ENCODE measurements at places on chromosomes 12 and 14.

DNA sequence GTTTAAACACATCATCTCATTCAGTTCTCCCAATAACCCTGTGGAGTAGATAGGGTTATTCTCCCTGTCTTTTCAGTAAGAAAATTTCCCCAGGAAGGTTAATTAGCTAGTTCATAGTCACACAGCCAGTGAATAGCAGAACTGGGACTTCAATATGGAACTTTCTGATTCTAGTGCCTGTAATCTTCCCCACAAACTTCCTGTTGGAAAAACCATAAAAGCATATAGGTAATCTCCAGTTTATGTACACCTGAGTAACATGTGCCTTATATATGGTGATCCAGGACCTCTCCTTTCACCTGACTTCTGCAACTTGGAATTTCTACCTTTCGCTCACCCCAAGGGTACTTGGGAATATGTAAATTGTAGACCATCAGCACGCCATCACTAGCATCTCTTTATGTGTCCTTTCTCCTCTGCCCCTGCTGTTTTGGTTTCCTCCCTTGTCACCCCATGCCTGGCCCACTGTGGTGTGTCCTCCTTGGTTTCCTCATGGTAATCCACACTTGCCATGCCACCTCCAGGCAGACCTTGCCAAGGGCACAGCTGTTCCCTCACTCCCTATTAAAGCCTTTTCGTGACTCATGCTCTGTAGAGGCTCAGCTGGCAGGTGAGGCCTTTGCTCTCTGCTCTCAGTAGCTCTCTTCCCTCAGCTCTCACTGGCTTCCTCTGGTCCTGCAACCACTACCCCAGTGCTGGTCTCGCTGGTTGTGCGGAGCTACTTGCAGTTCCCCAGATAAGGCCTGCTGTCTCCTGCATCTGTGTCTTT is 16.7 kb downstream of the TBC1D30 start:
- no peak for DNase-seq

DNA sequence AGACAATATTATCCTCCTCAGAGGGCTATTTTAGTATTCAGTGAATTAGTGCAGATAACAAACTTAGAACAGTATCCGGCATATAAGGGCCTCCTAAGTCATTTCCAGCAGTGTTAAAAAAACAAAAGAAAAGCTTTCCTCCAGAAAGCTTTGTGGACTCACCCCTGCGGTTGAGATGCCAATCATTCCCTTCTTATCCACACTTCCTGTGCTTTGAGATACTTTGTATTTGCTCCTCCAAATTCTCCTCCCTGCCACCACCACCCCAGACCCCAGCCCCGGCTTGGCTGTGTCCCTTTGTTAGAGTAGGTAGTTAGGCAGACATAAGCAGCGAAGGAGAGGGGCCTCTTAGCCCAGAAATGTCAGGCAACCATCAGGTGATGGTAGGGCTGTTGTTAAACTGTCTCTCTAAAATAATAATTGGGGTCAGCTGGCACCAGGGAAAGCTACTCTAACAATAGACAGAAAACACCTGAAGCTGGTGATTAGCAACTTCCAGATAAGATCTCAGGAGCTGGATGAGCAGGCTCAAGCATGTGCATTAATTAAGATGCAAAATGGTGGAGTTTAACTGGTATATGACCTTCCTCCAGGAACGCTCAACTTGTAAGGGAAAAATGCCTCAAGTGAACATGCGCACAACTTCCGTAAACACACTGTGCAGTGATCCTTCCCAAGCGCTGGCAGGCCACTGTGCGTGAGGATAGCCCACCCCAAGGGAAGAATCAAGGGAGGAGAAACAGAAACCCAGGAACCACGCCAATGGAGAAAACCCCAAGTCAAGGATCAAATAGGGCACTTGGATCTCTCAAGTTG is 152.1 kb upstream of the EEA1 start:
- DNase-seq, result no peak

DNA sequence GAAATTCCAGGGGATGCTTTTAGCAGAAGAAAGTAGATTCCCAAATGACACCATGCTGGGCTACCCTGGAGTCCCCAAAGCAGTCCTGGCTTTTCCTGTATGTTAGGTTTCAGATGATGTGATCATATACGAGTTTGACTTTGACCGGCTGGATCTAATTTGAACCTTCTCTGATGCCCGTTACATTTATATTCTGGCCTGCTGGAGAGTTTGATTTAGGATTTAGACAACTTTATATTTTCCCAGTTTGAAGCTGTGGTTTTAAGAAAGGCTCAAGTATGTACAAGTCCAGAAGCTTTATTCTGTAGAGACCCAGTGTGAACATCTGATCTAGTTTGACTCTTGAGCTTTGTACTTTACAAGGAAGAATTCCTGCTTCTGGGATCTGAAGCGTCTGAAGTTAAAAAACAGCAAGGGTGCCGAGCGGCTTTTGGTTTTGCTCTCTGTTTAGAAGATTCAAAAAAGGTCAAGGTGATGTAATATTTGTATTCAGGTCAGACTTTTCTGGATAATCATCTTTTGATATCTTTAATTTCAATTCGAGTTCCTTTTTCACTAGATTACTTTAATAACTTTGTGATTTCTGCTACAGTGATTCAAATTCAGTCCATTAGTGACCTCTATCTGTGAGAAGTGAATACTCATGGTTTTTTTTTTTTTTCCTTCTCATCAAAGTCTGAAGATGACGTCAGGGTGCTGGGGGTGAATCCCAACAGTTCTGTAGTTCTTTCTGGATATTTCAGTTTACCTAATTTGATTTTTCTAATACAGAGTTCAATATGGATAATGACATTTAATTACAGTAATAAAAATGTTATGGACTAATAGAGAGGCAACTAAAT is 6.3 kb downstream of the FLRT2 start:
- no peak for DNase-seq

- no peak for DNase-seq
These were observed 235.5 kb downstream of the NELL2 start for GRCh38 chr12:44640427-44641190.
